Posterior cingulate gyrus (tissue), 11 donors: ENCODE measurements at places on chromosomes 1 and 21.

GRCh38 chr1:66464351-66464750 lies 69.6 kb upstream of the SGIP1 start:
- no peak for DNase-seq

GRCh38 chr1:22662318-22662717 lies 9.3 kb downstream of the C1QB start:
- no peak for DNase-seq

DNA sequence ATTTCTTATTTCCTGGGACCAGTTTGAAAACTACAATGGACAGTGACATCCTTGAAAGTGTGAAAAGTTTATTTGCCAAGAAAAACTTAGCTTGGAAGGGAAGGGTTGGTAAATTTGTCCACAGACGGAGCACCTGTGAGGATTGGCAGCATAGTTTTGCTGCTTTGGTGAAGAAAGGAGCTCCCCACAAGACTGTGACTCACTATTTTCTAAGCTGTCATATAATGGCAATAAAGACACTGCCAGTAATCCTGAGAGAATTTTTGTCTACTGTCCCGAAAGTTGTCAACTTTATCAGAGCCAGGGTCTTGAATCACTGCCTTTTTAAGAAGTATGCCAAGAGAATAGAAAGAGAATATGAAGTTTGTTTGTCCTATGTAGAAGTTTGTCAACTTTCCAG lies 230.8 kb downstream of the NEGR1 start:
- DNase-seq: no peak

DNA sequence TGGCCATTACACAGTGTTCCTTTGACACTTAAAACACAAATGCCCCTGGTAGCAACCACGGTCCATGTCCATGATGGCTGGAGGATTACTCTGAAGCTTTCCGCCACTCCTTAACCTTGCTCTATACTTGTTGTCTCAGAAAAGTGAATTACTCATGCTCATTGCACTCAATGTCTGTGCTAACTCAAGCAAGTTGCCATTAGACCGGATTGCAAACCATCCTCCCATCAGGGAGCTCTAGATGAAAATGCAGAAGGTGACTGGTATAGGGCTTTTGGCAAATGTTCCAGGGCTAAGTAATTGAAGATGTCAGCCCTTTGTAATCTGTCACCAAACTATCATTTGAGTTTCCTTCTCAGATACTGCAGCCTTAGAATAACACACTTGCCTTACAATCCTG lies 1288.3 kb upstream of the B3GALT2 start:
- no peak for DNase-seq

DNA sequence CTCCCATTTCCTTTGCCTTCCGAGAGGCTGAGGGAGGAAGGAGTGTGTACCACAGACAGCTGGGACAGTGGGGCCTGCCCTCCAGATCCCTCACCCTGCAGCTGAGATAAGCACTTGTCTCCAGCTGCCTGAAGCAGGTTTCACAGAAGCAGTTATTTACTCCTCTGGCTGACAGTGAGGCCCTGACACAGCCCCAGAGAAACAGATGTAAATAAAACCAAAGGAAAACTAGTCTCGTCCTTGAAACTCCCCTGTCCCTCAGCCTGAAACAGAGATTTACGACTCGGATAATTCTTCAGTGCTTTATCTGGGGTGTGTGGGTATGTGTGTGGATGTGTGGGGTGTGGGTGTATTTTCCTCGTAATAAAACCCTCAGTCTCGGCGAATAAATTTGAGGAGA lies 181.1 kb downstream of the IGSF21 start:
- no peak for DNase-seq

DNA sequence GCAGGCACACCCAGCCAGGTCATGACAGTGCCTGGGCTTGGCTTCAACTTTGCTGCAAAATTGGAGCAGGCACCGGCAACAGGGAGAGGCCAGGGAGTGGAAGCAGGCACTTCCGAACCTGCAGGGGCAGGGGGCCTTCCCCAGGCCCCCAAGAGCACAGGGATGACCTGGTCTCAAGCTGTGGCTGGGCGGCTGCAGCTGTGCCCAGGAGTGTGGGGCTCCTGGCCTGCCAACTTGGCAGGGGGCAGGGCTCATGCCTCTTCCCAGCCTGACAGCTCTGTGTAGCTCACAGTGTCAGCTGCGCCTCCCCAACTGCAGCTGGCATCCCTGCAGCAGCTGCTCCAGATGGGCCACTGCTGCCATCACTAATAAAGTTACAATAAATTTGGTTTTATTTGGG lies 51.5 kb upstream of the SCYL3 start:
- peak; percentile 85 for DNase-seq

GRCh38 chr1:96581772-96582171 lies 139.8 kb upstream of the PTBP2 start:
- DNase-seq: no peak

- no peak for DNase-seq
Measured at GRCh38 chr1:29688471-29689365, 452.4 kb downstream of the PTPRU start.
